Activated CD4-positive, alpha-beta memory T cell treated with anti-CD3 and anti-CD28 coated beads, Interleukin-2, amount 10 ng/mL, durations not matched to agents 7 days and 5 days (primary cell): ENCODE measurements at places on chromosomes 16 and 17.

DNA sequence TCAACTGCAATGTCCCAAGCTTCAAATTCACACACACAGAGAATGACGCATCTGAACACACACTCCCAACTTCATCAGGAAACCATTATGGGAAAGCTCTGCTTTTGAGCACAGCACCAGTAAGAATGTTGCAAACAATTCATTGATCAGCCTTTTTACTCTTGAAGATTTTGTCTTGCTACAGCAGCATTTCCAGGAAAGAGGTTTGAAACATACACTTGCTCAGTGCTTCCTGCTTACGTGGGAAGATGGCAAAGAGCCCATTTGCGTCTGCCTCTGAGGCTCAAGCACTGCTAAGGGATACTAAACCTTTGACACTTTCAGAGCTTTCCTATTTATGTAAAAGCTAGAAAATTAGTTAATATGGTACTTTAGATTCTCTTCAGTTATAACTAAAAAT is 77.2 kb upstream of the MON1B start:
- no peak for DNase-seq

- DNase-seq, result no peak
Observed at GRCh38 chr17:54727624-54728023, 173.0 kb upstream of the TOM1L1 start.

GRCh38 chr17:82050761-82051641 is 610 bp downstream of the RFNG start:
- no peak for DNase-seq

DNA sequence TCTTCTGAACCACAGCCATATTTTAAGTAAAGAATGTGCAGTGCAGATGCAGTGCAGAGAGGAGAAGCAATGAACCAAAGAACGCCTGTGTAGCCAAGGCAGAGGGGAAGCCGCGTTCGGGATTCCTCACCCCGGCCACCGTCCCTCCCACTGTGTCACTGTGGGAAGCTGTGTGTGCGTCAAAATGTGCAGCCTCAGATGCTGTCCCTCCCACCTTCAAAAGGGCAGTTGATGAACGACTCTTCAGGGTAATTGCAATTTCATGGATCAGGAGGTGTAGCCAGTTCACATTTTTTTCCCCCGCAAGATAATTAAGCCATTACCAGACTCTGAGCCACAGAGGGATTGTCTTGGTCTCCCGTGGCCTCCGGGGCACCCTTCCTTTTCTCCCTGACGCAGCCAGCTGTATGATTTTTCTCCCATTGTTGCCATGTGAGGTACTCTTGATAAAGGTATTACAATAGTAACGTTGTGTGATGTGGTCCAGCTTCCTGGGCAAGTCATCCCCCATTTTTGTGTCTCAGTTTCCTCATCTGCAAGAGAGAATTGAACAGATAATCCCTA is 190.0 kb downstream of the FOXL1 start:
- no peak for DNase-seq

GRCh38 chr16:85897382-85897781 is 1.6 kb upstream of the IRF8 start:
- no peak for DNase-seq

- no peak for DNase-seq
Observed at GRCh38 chr16:81600275-81600674, 155.7 kb downstream of the CMIP start.

- DNase-seq, result no peak
Observed at GRCh38 chr16:52357711-52358110, 189.2 kb downstream of the TOX3 start.

- DNase-seq, result no peak
Observed at GRCh38 chr17:42997390-42997983, 732 bp upstream of the RPL27 start.

DNA sequence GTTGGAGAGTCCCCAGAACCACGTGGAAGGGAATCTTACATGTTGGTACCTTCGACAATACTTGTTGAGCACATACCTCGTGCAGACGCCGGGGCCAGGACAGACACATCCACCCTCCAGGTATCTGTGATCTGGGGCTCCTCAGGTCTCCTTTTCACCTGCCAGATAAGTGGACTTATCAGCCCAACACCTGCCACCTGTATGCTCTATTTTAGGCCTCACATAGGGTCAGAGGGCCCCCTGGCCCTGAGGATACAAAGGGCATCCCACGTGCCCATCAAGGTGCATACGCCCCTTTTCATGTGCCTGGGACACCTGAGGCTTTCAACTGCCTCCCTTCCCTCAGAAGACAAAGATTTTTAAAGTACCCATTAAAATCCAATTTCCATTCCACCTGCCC is 212.7 kb downstream of the MRTFB start:
- DNase-seq, result no peak

DNA sequence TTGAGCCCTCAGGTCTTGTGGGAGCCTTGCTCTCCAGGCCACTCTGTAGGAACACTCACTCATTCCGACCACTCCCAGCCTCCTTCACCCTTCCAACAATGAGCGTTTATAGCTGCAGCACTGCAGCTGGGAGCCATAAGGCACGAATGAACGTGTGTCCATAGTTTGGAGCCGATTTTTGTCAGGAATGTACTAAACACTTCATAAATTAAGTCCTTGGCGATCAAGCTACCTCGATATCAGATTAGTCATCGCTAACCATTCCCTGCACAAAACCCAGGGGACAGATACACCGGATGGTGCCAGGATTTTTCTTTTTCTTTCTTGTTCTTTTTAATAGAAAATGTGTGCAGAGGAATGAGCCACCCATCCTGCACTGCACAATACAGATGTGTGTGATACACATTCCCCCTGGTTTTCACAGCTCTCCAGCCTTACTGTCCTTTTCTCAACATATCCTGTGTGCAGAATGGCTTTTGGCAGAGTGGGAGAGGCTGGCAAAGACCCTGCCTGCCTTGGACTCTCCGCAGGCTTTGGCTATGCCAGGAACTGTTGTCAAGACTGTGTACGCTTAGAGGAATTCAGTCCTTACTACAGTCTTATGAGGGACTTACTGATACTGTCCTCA is 68.4 kb upstream of the ELAC2 start:
- no peak for DNase-seq

GRCh38 chr16:82138478-82139285 is 31.3 kb downstream of the MPHOSPH6 start:
- DNase-seq, result no peak

- no peak for DNase-seq
Observed at GRCh38 chr16:14098081-14098480, 27.0 kb downstream of the MRTFB start.

GRCh38 chr16:9138731-9139501 is 47.5 kb downstream of the HAPSTR1 start:
- DNase-seq, result peak; percentile 68

GRCh38 chr16:4401094-4401501 is 15.3 kb downstream of the CORO7 start:
- DNase-seq, result no peak

DNA sequence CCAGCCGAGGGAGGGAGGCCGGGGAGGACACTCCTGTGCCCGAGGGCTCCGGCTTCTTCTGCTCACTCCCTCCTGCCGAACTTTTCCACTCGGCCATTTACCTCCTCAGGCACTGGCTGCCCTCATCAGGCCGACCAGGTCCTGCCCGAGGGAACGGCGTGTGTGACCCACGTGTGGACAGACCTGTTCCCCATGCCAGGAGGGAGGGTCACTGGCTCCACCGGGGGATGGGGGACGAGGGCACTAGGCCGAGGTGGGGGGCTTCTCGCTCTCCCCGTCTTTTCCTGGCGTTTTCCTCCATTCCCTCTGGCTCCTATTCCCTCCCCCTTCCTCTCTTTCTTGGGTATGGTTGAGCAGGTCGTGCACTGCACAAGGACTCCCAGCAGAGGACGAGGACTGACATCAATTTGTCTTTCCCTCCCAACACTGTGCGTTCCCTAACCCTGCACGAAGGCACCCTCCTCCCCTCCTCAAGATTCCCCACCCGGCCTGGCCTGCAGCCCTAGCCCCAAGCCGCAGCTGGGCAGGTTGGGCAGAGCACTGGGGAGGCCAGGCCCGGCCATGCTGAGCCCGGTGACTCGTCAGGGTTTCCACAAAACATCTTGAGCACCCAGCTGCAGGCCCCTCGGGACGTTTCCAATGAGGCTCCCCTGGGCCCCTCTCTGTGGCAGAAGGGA is 3.2 kb upstream of the IL17C start:
- no peak for DNase-seq

- no peak for DNase-seq
Observed at GRCh38 chr17:20721171-20721570, 141.6 kb downstream of the CDRT15L2 start.

DNA sequence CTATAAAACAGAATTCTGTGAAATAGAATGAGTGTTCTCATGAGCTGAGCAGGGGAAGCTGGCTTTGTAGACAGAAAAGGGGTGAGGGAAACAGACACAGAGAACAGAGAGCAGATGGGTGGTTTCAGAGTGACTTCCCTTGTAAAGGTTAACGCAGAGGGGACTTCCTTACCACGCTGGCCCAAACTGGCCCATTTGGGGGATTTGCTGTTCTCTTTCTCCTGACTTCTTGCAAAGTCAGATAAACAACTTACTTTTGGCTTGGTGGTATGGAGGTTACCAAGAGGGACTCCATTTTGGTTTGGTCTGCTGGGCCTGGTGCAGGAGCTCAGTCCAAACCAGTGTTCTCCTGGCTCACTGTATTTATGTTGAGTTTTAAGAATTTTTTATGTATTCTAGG is 48.4 kb downstream of the SEC14L1 start:
- DNase-seq, result no peak

GRCh38 chr17:75242461-75243042 is 18.9 kb downstream of the GGA3 start:
- DNase-seq, result peak; percentile 54

DNA sequence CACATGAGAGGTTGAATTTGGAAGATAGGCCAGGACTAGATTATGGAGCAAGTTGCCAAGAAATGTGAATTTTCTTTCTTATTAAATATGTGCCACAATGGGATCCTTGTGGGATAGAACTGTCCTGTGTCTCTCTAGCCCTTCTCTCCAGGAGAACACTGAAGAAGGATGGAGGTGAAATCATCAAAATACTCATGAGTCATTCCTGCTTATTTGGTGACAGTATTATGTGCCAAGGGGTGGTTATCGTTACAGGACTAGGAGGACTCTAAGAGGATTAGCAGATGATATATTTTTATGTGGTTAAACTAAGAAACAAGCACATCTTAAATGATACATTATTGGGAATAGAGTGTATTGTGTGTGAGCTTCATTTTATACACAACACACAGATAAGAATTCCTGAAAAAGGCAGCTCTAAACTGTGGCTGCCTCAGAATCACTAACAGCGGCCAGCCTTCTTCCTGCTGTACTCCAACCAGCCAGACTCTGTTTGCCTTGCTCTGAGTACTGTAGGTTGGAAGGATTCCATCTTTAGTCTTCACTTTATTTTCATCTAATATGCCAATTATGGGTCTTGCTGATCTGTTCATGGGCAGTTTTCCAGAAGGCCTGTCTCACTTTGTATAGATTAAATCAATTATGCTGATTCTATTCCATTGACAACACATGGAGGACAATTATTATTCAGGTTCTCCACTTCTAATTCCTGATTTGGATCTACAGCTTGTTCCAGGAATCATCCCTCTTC is 325.8 kb downstream of the ABCC12 start:
- no peak for DNase-seq

GRCh38 chr17:34365340-34365739 is 2.3 kb upstream of the CCL1 start:
- DNase-seq, result no peak

DNA sequence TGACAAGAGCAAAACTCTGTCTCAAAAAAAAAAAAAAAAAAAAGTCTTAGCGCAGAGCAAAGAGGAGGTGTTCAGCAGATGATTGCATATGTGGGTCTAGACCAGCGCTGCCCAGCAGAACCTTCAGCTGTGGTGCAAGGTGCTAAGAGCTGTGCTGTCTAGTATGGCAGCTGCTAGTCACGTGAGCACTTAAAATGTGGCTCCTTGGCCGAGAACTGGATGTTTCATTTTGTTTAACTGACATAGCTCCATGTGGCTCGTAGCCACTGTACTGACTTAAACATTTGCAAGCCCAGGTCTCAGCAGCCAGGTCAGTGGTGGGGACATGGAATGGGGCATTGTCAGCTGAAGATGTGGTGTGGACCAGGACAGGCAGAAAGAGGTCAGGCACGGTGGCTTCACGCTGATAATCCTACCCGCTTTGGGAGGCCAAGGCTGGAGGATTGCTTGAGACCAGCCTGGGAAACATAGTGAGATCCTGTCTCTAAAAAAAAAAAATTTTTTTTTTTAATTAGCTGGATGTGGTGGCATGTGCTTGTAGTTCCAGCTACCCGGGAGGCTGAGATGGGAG is 9.2 kb downstream of the C1QTNF1 start:
- DNase-seq, result no peak

- DNase-seq, result no peak
Observed at GRCh38 chr16:50719401-50720337, 22.2 kb upstream of the CYLD start.

DNA sequence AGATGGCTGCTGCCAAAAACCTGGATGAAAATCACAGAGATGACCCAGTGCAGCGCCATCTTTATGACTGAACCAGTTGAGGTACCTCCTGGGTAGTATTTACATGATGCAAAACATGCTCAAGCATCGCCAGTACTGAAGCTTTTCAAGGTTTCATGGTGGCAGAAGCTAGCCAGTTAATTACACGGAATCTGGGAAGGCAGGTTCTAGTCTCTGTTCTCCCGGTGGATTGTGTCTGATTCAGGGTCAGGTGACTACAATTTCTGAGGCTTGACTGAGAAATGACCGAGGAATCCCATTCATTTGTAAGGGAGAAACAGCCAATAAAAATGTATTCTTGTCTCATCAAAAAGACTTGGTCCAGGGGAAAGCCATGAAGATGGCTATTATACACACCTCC is 209.1 kb downstream of the SLC39A11 start:
- no peak for DNase-seq

- peak; percentile 72 for DNase-seq
Observed at GRCh38 chr17:75843577-75844529, at the start of gene UNC13D. UNC13D (minus strand) TSS chr17:75844404; CDS start chr17:75844337, 67 bp downstream.

DNA sequence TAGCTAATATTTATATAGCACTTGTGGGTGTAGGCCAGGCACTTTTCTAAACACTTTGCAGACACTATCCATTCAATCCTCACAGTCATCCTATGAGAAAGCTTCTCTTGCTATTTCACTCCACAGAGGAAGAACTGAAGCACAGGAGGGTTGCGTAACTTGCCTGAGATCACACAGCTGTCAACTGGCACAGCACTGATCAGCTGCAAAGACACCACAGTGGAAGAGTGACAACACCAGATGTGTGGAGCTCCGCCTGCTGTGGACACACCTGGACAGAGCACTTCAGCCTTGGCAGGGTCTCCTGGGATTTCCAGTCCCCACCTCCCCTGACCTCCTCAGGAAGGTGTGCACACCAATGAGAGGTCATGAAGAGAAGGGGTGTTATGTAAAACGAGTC is 13.3 kb upstream of the CNEP1R1 start:
- no peak for DNase-seq

DNA sequence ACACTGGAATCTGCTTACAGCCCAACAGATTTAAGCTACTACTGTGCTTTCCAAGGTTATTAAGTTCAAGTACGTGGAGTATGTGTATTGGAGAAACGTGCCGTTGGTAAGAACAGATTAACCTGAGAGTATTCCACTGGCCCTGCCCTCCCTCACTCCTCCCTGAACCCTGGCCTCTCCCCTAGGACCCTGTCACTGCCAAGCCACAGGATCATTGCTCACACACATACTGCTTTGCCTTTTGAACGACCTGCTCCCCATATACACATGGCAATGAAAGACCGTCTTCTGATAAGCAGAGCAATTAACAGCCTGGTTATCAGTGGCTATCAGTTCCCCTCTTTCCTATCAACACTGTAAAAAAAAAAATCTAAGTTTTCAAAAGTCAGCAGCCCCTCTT is 458.9 kb upstream of the DYNLRB2 start:
- no peak for DNase-seq
